ENCODE measurements at places on chromosomes 2 and 18. TPM values are rescaled to one million over a fixed set of nuclear protein-coding genes. Genes with fewer than 3 reads are reported as not detected.

DNA sequence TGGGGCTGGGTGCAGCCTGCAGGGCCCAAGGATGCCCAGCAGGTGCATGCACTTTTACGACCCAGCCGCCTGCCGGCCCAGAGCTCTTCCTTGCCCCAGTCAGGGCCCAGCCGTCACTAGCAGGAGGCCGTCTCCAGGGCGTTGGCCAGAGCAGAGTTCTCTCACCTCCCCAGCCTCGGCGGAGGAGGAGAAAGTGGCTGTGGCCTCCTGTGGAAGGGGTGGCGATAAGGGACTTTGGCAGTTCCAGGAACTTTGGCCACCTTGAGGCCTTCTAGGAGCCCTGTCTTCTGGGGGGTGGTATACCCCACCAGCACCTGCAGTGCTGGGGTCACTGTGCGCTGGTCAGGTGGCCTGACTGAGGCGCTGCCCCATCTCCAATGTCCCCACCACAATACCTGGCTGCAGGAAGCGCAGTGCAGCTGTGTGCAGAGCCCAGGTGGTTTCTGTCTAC lies 22.0 kb downstream of the NPPC start:
- DNase-seq, result no peak

- no peak for DNase-seq
These were observed 484.1 kb upstream of the VRK2 start for GRCh38 chr2:57562495-57562894.

- DNase-seq, result no peak
These were observed 523.0 kb downstream of the ERBB4 start for GRCh38 chr2:212015588-212015987.

Gene B3GNT7
- 2.8 TPM for polyA plus RNA-seq

- no peak for DNase-seq
These were observed 237.3 kb upstream of the MYT1L start for GRCh38 chr2:2568411-2568810.
